ENCODE measurements at places on chromosomes 7 and 10. TPM values are rescaled to one million over a fixed set of nuclear protein-coding genes. Genes with fewer than 3 reads are reported as not detected.
A peak's percentile ranks its signal among the peaks of the same experiment; 100 is the strongest.

The CNNM1 gene
- not detected for total RNA-seq

The AKR1C8 gene
- not detected for total RNA-seq

The TUBB8 gene
- total RNA-seq = not detected

The SPDYE1 gene
- total RNA-seq = not detected

The LRIT1 gene
- not detected for total RNA-seq

The STEAP4 gene
- total RNA-seq = 0.05 TPM

The TMEM213 gene
- 0.06 TPM for total RNA-seq

The IGFBP3 gene
- total RNA-seq = 17.8 TPM

The OPN4 gene
- not detected for total RNA-seq

The DDC gene
- not detected for total RNA-seq

The CUEDC2 gene
- total RNA-seq = 73.5 TPM

The WNT8B gene
- total RNA-seq = not detected

- no peak for DNase-seq
- peaks cover 13% of the 10 kb centered on the region for H3K4me1 ChIP-seq
- peaks cover 58% of the 10 kb centered on the region for H3K27me3 ChIP-seq
- no peaks in the 10 kb centered on the region for H3K36me3 ChIP-seq
These were observed 12.4 kb upstream of the JAZF1 start for GRCh38 chr7:28192786-28193585.

- H3K27ac ChIP-seq = no peak overlapping the region
- DNase-seq = no peak
- H3K36me3 ChIP-seq = no peaks in the 10 kb centered on the region
These were observed 550 bp upstream of the ANK3 start for GRCh38 chr10:60390224-60390626.

GRCh38 chr7:24685708-24686107 is 71.6 kb downstream of the GSDME start:
- no peaks in the 10 kb centered on the region for H3K4me1 ChIP-seq
- no peak for DNase-seq
- H3K27ac ChIP-seq = no peak overlapping the region

DNA sequence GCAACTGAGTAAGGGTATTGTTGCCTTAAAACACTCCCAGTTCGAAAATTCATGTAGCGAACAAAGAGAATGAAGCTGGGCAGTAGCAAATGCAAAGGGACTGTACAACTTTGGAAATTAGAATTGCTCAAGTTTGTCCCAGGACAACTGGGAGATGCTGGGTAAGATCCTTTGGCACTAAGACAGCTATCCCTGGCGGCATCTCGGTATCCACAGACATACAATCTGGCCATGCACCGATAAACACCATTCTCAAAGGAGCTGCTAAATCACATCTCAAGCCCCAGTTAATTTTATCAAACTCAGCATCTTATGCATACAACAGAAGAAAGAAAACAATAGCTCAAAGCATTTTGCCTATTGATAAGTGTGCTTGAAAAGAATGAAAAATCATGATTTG is 177.3 kb downstream of the AMPH start:
- no peaks in the 10 kb centered on the region for H3K27me3 ChIP-seq
- peaks cover 3% of the 10 kb centered on the region for H3K36me3 ChIP-seq
- no peak overlapping the region for H3K4me3 ChIP-seq
- DNase-seq = no peak
- no peaks in the 10 kb centered on the region for H3K4me1 ChIP-seq

DNA sequence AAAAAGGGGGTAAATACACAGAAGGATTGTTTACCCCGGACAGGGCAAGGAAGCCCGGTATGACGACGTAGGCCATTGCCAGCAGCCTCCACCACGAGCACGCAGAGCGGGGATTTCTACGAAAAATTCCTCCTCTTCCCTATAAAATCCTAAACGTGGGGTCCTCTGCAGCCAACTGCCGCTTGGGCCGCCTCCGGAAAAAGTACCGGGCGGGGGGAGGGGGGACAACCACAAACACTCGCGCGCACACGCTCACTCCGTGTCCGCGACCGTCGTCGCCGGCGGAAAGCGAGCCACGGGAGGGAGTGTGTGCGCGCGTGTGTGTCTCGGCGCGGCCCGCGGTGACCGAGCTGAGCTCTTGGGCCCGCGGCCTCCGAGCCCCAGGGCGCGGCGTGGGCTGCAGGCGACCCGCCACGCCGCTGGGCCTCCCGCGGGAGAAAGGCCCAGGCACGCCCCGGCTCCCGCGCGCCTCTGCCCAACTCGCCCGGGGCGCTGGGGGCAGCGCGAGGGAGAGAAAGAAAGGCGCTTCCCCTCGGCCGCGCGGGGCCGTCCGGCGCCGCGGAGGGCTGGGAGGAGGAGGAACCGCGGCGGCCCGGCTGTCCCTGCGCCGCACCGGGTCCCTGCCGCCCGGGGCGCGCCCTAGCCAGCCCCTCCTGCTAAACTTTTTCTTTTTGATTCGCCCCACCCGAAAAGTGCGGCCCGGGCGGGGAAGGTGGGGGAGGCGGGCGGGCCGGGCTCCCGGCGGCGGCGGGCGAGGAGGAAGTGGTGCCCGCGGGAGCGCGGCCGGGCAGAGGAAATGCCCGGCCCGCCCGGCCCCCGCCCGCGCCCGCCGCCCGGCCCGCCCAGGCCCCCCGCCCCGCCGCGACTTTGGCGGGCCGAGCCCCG is 1.5 kb downstream of the CTBP2 start:
- peaks cover 3% of the 10 kb centered on the region for H3K4me1 ChIP-seq
- peaks cover 64% of the 10 kb centered on the region for H3K27me3 ChIP-seq
- DNase-seq = no peak
- H3K27ac ChIP-seq = peak overlapping the region; percentile 32

- no peak overlapping the region for H3K4me3 ChIP-seq
- no peaks in the 10 kb centered on the region for H3K36me3 ChIP-seq
- H3K4me1 ChIP-seq = no peaks in the 10 kb centered on the region
- H3K27me3 ChIP-seq = peaks cover 10% of the 10 kb centered on the region
- DNase-seq = no peak
- no peak overlapping the region for H3K27ac ChIP-seq
These were observed 200.3 kb upstream of the ZMIZ1 start for GRCh38 chr10:78868456-78868855.

GRCh38 chr7:26393818-26394217 is 102.2 kb downstream of the SNX10 start:
- DNase-seq = no peak
- H3K27ac ChIP-seq = no peak overlapping the region
- peaks cover 71% of the 10 kb centered on the region for H3K27me3 ChIP-seq
- H3K4me3 ChIP-seq = no peak overlapping the region
- H3K36me3 ChIP-seq = no peaks in the 10 kb centered on the region

- H3K36me3 ChIP-seq = no peaks in the 10 kb centered on the region
- H3K27me3 ChIP-seq = no peaks in the 10 kb centered on the region
- H3K4me3 ChIP-seq = no peak overlapping the region
- DNase-seq = no peak
- no peak overlapping the region for H3K27ac ChIP-seq
- H3K4me1 ChIP-seq = no peaks in the 10 kb centered on the region
These were observed 655.8 kb upstream of the ANKRD30A start for GRCh38 chr10:36469585-36469984.

DNA sequence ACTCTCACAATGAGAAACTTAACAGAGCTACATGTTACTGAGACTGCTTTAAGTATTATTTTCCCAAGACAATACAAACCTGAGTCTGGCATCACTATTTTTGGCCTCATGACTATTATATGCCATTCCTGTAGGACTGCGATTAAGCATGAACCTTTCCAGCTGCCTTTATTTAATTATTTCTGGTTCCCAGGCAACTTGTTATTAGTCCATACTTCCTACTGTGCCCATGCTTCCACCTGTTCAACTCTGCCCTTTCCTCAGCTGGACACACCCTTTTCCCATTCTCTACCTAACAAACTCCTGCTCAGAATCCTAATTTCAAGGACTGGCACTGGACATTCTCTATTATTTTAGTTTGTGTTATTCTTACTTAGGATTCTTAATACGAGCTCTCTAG is 8.1 kb upstream of the CROT start:
- DNase-seq = no peak
- H3K27me3 ChIP-seq = no peaks in the 10 kb centered on the region
- H3K4me1 ChIP-seq = peaks cover 11% of the 10 kb centered on the region
- no peak overlapping the region for H3K27ac ChIP-seq
- H3K36me3 ChIP-seq = peaks cover 30% of the 10 kb centered on the region
- no peak overlapping the region for H3K4me3 ChIP-seq

- DNase-seq = no peak
- no peak overlapping the region for H3K27ac ChIP-seq
- H3K4me3 ChIP-seq = no peak overlapping the region
- no peaks in the 10 kb centered on the region for H3K4me1 ChIP-seq
These were observed 300.6 kb downstream of the SORCS3 start for GRCh38 chr10:104941662-104942061.

- no peak overlapping the region for H3K27ac ChIP-seq
- no peak overlapping the region for H3K4me3 ChIP-seq
- H3K27me3 ChIP-seq = no peaks in the 10 kb centered on the region
- H3K36me3 ChIP-seq = no peaks in the 10 kb centered on the region
These were observed 4.8 kb upstream of the EIF4EBP2 start for GRCh38 chr10:70399177-70399576.

- no peak overlapping the region for H3K4me3 ChIP-seq
- H3K27me3 ChIP-seq = no peaks in the 10 kb centered on the region
- H3K36me3 ChIP-seq = no peaks in the 10 kb centered on the region
- H3K27ac ChIP-seq = no peak overlapping the region
These were observed 46.8 kb downstream of the HIP1 start for GRCh38 chr7:75691793-75692543.

DNA sequence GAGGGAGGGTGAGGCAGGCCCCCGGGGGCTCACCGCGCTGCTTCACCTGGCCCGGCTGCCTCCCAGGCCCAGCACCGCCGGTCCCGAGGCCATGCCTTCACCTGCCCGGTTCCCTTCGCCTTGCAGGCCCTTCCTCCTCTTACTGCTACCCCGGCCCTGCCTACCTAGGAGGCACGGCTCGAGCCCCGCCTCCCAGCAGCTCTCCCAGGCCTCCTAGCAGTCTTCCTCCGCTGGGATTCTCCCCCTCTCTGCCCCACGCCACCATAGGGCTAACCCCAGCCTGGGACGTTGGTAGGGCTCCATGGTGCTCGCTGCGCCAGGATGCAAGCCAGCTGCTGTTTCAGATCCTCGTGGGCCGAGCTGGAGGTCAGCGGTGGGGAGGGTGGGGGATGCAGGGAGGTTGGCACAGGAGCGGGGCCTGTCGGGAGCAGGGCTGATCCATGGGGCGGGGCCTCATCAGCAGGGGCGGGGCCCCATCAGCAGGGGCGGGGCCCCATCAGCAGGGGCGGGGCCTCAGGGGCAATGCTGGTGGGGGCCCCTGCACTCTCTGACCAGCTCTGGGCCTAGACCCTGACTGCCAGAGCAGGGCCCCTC is 63.3 kb downstream of the RASGEF1A start:
- no peak overlapping the region for H3K4me3 ChIP-seq
- no peak overlapping the region for H3K27ac ChIP-seq
- no peaks in the 10 kb centered on the region for H3K36me3 ChIP-seq

DNA sequence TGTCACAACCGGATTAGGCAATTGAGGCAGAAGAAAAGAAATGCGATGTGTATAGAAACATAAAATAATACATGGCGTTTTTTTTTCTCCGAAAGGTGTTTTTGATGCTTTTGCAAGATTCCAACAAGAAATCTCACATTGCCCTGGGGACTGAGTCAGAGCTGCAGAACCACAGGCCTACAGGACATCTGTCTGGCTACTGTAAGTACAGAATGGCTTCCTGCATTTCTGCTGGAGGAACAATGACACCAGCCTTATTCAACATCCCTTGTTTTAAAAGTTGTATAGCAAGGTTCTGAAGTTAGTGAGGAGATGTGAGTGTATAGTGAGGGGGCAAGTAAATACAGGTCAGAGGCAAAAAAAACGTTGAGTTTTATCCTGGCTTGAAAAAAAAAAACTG is 256.4 kb downstream of the ABCA13 start:
- no peaks in the 10 kb centered on the region for H3K27me3 ChIP-seq
- no peak overlapping the region for H3K27ac ChIP-seq
- no peak for DNase-seq

- peak; percentile 34 for DNase-seq
- H3K27me3 ChIP-seq = peaks cover 24% of the 10 kb centered on the region
- peaks cover 7% of the 10 kb centered on the region for H3K4me1 ChIP-seq
- H3K36me3 ChIP-seq = no peaks in the 10 kb centered on the region
- no peak overlapping the region for H3K4me3 ChIP-seq
These were observed 313.1 kb upstream of the ZNF32 start for GRCh38 chr10:43961523-43962345.

- no peak for DNase-seq
- no peak overlapping the region for H3K4me3 ChIP-seq
- peaks cover 6% of the 10 kb centered on the region for H3K27me3 ChIP-seq
- H3K36me3 ChIP-seq = no peaks in the 10 kb centered on the region
These were observed 12.4 kb upstream of the SERPINE1 start for GRCh38 chr7:101114492-101114891.
